NCI-H524 treated with DMSO at 0.1 percent for 48 hours (cell line): ENCODE measurements at places on chromosomes 16 and 17.

GRCh38 chr17:39012725-39013124 lies 45.5 kb upstream of the FBXO47 start:
- no peak for DNase-seq

GRCh38 chr17:13597723-13598347 lies 3.9 kb downstream of the HS3ST3A1 start:
- no peak for DNase-seq

- DNase-seq: no peak
Measured at GRCh38 chr16:84652566-84652965, 4.3 kb downstream of the KLHL36 start.

DNA sequence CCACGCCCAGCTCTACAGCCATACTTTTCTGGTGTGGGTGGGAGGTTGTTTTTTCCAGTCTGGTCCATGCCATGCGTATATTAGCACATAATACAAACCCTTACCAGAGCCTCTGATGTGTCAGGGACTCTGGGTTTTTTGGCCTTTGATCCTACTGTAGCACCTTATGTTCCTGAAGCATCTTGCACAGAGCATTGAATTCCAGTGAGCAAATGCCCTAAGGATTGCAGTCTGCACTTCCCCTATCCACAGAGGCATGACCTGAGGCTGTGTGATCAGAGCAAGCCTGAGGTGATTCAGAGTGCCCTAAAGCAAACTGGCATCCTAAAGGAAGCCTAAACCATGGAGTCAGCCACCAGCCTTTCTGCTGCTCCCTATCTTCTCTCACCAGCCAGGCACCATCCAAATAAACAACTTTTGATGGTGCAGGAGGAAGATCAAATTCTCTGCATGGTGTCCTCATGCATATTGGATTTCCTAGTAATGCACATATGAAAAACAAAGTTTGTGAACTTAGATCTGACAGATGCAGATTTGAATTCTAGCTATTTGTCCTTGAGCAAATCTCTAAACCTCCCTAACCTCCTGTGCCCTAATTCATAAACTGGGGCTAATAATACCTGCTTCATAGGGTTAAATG lies 41.2 kb upstream of the HAS3 start:
- DNase-seq: no peak

DNA sequence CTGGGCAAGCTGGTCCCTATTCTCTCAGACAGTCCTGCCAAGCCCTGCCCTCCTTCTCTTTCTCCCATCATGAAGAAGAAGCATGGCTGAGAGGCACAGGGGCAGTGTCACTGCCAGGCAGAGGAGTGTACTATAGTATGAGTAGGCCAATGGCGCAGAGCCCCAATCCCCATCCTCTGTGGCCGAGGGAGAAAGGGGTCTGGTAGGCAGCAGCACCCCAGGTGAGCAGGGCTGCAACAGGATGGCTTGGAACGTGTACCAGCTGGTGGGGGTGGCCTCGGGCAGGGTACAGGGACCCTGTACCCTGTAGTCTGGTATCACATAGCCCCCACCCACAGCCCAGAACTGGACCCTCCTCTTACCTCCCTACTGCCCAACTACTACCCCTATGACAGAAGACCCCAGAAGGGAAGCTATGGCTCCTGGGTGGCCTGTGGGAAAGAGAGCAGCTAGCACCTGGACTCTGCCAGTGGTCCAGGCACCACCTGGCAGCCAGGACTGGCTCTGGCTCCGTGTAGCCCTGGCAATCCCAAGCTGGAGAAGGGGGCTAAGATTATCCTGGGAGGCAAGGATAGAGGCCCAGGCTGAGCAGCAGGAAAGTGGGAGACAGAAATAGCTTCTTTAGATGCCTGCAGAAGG lies 4.4 kb downstream of the SMARCD2 start:
- DNase-seq: no peak

DNA sequence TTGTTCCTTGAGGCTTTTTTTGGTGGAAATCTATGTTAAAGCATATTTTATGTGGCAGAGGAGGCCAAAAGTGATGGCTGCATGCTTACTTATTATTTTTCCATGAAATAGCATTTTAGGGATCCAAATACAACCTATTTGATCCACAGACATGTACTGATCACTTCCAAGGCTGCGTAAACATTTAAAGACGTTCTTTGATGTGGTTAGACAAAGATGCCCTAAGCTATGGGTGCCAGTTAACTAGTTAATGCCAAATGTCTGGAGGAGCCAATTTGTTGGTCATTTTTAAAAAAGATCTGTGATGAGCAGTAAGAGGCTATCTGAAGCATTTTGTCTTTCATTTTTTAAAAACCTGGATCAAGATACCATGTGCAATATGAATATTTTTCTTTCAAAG lies 17.3 kb upstream of the PRKCA start:
- DNase-seq: no peak

DNA sequence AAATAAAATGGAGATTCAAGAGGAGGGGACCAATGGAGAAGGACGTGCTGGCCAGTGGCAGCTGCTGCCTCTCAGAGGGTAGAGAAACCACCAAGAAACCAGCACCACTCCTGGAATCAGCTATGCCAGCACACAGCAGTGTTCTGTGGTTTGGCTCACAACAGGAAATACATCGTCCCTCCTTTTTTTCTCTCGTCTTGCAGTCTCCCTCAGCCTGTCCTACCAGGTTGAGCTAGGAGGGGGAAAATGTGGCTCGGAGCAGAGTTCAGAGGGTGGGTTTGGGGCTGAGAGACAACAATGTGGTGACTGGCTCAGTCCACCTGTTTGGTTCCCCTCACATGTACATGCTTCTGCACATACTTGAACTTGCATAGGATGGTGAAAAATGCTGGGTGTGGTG lies 19.9 kb upstream of the SLC16A5 start:
- no peak for DNase-seq
